ENCODE measurements at places on chromosomes 11 and 22.

GRCh38 chr11:84854498-84854880, 772.7 kb downstream of the DLG2 start:
- no peak for DNase-seq

DNA sequence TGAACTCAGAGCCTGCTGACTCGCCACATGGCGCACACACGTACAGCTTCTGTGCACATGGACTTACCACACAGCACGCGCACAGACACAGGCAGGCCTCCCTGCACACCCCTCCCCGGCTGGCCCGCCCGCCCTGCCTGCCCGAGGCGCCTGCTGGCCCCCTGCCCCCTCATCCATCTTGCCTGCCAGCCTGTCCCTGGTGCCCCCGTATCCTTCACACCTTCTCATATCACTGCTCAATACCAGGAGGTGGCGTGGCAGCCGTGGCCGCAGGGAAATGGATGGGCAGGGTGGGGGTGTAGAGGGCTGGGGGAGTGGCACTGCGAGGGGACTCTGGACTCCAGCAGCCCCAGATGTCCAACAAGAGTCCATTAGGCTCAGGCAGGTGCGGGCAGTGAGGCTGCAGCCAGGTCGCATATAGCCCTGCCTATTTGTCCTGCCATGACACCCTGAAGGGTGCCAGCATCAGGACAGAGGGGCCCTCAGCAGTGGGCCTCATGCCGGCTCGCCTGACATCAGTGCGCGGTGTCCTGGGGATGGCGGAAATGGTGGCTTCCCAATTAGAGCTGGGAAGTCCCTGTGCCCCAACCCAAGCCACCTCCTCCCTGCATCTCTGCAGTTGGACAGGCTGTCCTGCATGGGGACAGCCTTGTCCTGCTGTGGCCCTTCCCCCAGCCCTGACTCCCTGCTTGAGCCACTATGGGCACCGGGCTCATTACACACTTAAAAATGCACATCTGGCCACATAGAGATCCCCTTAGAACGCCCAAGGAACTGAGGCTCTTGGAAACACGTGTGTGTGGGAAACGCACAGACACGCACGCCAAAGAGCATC, 2.0 kb upstream of the TBX10 start:
- no peak for DNase-seq

GRCh38 chr22:25068707-25069106, 116.2 kb downstream of the KIAA1671 start:
- no peak for DNase-seq

GRCh38 chr11:83862691-83863090, 576.5 kb upstream of the CCDC90B start:
- no peak for DNase-seq

DNA sequence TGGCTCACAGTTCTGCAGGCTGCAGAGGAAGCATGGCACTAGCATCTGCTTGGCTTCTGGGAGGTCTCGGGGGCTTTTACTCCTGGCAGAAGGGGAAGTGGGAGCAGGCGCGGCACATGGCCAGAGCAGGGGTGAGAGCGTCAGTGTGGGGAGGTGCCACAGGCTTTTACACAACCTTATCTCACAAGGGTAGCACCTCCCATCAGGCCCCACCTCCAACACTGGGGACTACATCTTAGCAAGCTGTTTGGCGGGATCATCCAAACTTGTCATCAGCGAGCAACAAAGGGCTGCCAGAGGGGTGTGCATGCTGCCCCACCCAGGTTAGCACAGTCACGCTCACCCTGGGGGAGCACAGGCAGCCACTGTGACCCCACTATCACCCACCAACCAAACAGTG, 18.9 kb upstream of the YPEL1 start:
- DNase-seq = no peak

DNA sequence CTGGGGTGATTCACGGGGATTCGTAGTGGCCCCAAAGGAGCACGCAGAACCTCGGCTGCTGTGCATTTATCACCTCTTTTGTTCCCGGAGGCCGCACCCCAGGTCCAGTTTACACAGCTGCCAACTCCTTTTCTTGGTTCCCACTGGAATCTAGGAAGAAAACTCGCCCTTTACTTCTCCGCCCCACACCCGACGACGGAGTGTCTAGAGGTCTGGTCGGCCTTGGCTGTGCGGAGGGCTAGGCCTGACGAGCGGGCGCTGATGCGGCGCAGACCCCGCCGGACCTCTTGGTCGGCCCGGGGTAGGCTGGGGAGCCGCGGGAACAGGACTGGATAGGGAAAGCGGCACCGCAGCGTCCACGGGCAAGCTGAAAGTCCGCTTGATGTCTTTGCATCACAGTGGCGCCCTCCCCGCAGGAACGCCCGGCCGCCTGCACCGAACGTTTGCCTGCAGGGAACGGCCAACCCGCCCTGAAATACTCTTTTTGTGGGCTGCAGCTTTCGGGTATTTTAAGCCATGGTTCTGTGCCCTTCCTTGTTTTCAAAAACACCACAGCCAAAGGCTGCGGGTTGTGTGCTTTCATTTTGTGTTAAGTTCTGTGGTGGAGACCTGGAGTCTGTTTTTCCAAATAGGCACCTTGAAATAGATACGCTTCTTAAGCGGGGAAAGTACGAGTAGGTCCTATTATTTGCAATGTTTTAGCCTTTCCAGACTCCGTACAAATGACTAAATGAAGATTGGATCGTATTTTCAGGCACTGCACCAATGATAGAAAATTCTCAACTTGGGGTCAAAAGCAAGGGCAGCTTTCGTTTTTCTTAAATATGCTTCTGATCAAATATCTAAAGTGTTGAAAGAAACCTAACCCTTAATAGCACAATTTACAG, 829 bp upstream of the ZBED5 start:
- peak; percentile 69 for DNase-seq
